ENCODE measurements at places on chromosomes 3 and 15.

DNA sequence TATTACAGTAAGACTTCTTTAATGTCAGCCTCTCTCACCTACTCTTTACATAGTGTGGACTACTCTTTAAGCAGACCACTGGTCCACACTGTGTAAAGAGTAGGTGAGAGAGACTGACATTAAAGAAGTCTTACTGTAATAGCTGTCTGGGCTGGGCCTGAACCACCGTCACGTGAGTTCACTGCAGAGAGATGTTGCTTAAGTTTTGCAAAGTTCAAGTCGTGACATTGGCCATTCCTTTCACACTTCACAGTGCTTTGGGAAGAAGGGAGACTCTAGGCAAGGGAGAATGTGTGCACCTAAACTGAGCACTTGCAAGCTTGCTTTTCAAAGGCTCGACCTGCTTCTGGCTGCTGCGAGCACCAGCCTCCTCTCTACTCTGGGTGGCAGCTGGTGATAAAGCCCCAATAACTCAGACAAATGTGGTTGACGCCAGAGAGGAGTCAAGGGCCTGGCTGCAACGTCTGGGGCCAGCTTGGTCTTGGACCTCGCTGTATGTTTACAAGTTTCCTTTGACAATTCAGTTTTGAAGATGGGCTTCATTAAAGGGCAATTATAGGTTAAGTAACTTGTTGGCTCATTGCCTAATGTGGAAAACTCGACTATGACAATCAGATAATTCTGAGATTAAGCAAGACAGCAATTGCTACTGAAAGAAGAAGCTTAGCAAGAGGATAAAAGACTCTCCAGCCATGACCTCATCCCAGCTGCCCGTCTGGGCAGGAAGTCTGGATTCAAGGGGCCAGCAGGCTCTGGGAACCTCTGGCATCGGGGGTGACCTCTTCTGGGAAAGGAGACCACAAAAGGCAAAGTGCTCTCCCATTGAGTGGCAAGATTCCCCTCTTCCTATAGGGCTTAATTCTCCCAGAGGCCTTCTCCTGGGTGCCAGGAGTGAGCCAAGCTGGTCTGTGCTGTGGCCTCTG is 242.1 kb upstream of the TLE3 start:
- no peak for DNase-seq

- DNase-seq: no peak
These were observed 60.6 kb downstream of the IL1RAP start for GRCh38 chr3:190574473-190574872.

DNA sequence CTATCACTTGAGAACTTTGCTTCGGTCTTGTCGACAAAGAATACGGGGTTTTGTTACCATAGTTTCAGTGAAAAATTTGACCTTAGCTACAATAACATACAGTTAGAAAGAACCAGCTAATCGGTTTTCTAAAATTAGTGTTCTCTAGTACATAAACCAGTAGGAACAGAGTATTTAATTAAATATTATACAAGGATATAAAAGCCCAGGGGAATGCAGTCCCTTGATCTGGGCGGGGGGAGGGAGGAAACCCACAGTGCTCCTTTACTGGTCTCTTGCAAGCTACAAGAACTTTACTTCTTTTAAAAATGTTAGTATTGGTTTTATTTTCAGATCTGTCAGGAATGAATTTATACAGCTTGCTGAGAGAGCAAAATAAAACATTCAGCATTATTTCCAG is 41.8 kb downstream of the ITPR1 start:
- no peak for DNase-seq

DNA sequence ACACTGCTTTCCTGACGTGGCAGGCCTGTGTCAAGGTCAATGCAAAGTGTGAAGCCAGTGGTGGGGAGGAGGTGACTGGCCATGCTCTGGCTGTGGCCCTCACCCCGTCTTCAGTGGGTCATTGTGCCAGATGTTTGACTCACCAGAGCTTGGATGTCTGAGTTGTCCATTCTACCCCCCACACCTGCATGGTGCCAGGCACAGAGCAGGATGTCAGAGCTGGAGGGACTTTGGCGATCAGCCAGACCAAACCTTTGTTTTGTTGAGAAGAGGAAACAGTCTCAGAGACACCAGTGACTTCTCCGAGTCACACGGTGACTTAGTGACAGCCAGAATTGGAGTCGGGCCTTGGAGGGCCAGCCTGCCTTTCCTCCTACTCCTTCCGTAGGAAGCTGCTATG is 49.5 kb downstream of the SMAD6 start:
- no peak for DNase-seq

- DNase-seq: no peak
These were observed 106.3 kb upstream of the ABHD17C start for GRCh38 chr15:80588801-80589200.

DNA sequence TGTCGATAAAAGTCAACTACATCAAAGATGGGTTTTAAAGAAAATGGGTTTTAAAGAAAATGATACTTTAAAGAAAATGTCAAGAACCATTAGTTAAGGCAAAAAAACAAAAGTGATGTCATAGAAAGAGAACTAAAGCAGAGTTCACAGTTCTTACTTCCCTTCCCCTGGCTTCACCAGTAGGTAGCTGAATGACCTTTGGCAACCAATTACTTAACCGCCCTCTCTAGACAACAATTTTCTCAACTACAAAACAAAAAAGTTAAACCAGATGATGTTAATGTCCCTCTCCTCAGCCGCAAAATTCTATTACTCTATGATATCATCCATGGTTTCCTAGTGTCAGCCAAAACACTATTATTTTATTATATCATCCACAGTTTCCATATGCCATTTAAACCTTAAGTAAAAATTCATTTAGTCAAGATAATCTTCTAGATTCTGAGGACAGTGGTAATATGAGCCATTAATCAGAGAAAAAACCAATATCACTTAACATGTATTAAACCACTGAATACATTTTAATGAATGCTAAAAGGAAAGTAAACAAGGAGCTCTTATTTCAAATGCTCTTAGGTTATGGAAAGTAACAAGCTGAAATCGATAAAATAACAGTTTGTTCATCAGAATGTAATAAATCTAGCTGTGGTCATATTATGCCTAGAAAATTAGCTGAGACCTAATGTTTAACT is 13.1 kb downstream of the RYK start:
- no peak for DNase-seq

GRCh38 chr15:56468401-56468800 is 3.5 kb upstream of the MNS1 start:
- DNase-seq: no peak

DNA sequence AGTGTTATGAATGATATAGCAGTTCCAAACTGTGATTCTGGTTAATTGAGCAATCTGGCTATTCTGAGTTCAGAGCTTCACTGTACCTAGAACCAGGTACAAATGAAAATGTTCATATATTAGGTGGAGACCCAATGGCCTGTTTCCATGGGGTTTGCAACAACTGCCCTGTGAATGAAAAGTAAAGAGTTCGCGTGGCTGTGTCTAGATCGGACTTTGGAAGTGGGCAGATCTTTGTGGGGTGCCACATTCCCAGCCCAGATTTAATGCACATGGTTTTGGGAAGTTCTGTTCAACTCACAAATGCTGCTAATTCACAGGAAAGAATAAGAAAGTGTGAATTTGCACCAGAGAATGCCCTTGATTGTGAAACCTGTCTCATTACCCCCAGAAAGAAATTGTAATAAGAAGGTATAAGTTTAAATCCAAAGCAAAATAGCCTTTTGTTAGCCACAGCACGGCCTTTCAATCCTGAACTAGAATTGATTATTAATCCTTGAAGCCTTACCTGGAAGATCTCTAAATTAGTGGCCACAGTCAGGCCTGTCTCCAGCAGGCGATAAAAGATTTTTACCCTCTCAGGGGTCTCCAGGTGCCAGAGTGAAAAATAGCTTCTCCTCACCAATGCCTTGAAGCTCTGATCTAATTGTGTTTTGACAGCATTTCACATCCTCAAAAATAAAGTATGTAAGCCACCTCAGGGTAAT is 22.6 kb downstream of the WHAMM start:
- DNase-seq: no peak

DNA sequence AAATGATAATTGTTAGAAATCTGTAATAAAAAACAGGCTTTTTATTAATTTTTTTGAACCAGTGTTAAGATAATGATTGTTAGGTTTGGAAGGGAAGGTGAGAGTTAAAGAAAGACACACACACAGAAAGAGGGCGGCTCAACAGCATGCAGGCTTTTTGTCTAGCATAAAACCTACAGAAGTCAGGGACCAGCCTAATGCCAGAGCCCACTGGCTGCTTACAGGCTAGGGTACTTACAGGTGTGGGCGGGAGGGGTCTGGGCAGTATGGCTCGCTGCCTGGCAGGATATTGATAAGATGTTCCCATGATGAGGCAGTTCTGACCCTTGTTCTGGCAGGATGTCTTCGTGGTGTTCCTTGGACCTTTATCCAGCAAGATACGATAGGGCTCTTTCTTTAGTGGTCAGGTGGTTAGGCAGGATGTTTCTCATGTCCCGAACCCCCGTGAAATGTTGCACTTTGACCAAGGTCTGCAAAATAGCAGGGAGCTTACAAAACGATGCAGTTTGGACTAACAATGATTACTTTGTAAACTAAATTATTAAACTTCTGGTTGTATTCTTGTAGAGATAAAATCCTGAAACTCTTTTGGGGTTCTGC is 84.7 kb downstream of the DCUN1D1 start:
- no peak for DNase-seq

DNA sequence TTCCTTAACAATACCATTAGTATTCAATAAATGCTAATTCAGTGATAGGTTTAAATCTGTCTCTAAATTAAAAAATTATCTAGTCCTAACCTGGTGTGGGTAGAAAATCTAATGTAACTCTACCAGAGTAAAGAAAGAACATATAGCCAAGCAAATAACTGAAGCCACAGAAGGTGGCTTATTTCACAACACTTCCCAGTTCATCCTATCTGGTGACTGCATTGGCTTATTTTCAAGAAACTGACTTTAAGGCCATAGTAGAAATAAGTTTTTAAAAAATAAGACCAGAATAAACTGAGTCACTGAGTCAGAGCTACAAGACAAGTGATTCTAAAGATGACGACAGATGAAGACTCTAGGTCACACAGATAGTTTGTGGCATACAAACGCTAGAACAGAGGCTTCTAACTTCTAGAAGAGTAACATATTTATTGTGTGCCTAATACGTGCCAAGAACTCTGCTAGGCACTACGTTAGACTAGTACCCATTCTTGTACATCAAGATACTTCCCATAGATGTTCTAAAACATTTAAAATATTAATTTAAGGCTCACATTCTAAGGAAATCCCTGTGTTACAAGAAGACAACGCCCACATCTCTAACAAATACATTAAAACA is 25.9 kb downstream of the TMCC1 start:
- no peak for DNase-seq

DNA sequence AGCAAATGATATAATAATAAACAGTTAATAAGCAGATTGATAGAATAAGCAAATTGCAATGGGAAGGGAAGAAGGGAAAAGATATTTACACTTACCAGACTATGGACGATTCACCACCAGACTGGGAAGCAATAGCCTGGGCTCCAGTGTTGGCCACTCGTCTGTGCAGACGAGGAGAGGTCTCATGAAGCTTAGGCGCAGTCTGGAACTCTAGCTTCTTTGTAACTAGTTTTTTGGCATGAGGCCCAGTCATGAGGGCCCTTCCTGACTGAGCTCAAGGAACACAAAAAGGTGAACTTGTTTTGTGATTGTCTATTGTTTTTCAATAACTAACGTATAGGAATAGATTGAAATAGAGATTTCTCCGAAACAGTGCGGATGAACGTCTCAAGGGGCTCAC is 63.3 kb upstream of the GATM start:
- DNase-seq: no peak

GRCh38 chr3:132625613-132626012 is 28.5 kb downstream of the ACKR4 start:
- no peak for DNase-seq

DNA sequence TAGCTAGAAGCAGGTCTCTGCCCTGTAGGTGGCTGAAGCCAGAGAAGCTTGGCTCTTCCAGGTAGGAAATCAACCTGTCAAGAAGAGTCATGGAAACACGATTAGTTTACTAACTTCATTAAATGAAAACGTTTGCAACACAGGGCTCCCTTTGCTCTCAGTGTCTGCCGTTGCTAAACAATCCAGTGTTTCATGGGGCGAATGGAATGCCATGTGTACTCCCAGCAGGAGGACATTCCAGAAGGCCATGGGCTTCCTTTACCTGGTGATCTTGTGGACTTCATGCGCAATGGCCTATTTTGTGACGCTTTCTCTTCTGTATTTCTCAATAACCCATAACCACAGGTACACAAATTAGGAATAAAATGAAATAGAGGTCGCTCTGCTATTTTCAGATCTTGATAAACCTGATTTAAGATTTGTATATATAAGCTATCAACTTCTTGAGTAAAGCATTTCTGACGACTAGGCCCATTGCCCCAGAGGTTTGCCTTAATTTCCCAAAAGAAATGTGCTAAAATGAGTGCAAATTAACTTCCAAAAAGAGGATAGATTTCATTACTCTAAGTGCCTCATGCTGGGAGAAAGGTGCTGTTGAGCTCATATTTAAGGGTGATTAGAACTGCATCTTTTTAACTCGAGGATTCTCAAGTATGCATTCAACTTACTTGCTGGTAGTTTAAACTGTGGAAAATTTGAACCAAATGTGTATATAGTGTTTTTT is 171.0 kb downstream of the EPHA3 start:
- DNase-seq: no peak

DNA sequence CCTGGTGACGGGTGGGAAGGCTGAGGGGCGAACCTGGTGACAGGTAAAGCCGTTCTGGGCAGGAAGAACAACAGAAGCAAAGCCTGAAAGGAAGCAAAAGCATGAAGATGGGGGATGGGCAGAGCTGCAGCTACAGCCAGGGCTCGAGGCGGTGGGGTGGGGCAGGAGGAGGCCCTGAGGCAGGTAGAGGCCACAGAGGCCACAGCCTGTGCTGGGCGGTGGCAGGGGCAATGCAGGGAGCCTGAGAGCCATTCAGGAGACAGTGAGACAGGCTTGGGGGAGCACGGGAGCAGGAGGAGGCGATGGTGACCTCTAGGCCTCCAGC is 8.2 kb downstream of the PCSK6 start:
- DNase-seq: no peak

- no peak for DNase-seq
These were observed 43.3 kb downstream of the RBMS3 start for GRCh38 chr3:29324180-29324651.

- no peak for DNase-seq
These were observed 330.4 kb downstream of the RBMS3 start for GRCh38 chr3:29611252-29611651.

DNA sequence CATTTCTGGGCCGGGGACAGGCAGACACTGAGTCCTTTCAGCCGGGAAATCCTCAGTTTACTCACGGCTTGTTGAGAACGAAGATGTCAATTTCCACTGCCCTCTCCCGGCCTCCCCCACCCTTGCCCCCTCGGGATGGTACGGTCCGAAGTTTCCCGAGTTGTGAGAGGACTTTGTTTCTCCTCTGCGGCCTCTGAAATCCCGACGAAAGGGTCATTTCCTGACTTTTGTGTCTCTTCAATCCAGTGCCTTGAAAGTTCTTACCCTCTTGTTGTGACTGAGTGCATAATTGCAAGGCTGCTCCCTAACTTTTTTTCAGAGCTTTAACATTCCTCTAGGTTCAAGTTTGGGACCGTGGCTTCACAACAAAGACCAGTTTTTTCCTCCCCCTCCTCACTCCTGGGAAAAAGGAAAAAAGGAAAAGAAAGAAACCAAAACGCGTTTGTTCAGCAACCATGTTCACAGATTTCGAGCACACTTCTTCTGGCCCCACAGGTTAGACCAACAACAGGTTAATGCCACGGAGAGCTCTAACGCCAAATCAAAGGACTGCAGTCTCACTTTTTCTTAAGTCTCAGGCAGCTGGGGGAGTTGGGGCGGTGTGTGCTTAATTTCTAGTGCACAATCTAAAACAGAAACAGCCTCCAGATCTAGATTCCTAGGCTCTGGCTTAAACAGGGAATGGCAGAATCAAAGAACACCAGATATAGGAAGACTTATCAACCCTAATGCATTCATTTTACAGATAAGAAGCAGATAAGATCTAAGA is 138.9 kb downstream of the TMCO5A start:
- no peak for DNase-seq

Measured in retina (tissue), 1 donor.